ENCODE measurements at places on chromosomes 4 and X.

- no peak for DNase-seq
Observed at GRCh38 chrX:153353416-153353815, 19.5 kb downstream of the ZNF275 start.

DNA sequence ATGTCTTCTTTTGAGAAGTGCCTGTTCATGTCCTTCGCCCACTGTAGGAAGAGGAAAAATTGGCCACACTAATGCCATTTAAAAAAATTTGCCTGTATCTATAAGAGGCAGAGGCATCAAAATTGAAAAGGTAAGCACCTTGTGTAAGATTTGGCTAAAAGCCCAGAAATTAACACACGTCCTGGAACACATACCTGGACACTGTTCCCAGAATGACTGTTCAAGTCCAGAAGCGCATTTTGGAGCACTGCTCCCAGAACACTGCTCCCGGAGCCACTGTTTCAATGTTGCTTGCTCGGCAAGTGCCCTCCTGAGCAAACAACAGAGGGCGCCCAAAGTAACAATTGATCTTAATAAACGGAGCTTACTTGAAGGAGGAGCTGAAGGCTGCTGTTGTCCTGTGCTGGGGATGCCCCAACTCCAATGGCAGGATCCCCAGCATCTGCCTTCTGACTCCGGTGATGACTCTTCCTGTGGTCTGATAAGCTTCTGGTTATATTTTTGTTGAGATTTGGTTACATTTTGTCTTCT, 1958.6 kb downstream of the C4orf33 start:
- no peak for DNase-seq

- no peak for DNase-seq
Observed at GRCh38 chr4:8009710-8010511, 70.2 kb upstream of the AFAP1 start.

DNA sequence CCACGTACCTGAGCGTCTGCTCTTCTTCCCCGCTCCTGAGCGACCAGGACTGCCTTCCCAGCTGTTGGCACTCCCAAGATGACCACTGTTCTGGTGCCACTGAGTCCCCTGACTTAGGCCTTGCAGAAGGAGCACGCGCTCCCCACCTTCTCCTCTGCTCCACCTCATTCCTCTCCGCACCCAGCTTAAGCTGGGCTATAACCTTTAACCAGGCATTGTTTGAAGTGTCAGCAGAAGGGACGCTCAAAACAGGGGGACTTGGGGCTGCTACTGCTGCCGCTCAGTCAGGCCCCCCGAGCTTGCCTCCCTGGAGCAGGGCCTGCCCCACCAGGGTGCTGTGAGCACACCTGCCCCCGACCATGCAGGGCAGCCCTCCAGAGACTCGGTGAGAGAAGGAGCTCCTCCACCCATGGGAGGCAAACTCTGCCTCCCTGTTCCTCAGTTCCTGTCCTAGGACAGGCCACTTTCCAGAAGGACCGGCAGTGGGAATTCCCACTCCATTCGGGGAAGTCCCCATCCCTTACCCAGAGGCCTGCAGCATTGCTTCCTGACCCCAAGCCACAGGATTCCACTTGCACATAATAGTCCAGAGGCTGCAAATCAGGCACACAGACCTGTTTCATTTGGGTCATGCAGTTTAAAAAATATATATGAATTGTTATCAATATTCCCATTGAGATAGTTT, 99.7 kb upstream of the ENPP6 start:
- DNase-seq, result peak; percentile 50

DNA sequence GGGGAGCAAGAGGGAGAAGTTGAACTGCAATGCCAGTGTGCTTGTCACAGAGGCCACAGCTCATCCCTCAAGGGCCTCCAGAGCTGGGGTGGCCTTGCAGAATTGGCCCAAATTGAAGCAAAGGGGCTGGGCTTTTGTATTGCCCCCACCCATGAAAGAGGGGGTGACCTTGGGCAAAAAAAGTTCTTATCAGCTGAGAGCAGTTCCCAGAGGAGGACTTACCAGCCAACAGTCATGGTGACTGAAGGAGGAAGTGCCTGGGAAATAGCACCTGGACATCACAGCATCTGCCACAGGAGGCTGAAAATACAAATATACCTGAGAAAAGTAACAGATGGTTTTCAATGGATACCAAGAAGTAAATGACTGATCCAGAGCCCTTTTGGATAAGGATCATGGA, 262.4 kb downstream of the MID1IP1 start:
- DNase-seq, result no peak

DNA sequence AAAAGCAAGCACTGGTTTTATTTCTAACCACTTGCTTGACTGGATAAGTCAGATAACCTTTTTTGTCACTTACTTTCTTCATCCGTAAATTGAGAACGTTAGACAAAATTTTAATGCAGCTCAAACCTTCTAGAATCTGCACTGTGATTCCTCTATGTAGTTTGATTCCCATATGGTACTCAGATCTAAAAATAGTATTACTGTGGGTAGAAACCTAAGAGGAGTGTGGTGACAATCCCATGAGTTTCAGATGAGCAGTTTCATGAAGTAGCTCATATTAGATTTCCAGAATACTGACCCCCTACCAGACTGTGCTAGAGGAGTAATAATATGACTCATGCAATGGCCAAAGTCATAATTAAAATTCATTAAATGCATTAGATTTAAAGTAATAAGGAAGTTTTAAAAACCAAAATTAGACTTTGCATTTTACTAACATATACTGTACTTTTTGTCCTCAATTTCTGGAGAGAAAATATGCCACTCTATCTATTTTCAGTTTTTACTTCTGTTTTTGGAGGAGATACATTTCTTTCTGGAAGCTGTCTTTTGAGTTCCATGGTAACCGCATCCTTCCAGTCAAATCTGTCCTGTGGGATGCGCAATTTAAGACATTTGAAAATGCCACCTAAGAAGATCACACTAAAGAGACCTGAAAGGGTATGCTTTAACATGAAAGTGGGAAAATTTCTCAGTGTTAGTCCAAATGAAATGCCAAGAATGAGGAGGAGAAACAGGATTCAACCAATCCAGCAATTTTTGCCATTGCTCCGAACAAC, 64.1 kb upstream of the GPM6A start:
- no peak for DNase-seq

GRCh38 chr4:2931512-2932301, 31.5 kb downstream of the NOP14 start:
- DNase-seq, result peak; percentile 80

DNA sequence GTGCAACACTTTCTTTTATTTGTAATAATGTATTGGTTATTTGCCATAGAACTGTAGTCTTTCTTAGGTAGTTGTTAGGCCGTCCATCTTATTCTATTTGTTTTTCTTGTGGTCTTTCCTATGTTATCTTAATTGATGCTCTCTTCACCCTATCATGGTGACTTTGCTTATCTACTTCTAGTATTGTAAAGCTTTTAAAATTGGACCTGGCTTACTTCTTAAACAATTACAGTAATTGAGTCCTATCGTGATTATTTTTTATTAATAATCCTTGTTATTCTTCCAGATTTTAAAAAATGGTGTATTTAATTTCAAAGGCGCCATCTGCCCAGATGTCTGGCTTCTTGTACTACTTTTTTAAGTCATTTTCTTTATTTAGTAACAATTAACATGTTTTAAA, 63.7 kb downstream of the CLCN5 start:
- no peak for DNase-seq

DNA sequence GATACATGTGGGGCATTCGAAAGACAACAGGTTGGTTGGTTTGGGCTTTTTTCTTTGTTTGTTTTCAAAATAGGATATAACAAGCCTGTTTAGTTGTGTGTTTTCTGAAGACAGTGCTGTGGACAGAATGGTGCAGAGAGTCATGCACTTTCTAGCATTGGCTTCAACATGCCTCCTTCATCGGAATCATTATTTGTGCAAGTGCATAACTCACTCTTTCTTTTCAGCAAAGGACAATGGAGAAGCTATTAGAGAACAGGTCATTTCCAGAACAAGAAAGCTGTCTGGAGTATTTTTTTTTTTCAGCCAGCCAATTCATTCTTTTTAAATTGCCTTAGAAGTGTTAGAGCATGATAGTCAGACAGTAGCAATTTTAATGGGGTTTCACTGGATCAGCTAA, 225.8 kb downstream of the STK32B start:
- no peak for DNase-seq

- peak; percentile 26 for DNase-seq
Observed at GRCh38 chr4:128068918-128069317, 7.8 kb downstream of the LARP1B start.

All from suppressor macrophage treated with lipopolysaccharide for 1 hour (primary cell).